ENCODE measurements at places on chromosomes 6 and 20. TPM values are rescaled to one million over a fixed set of nuclear protein-coding genes. Genes with fewer than 3 reads are reported as not detected.
A peak's percentile ranks its signal among the peaks of the same experiment; 100 is the strongest.

- DNase-seq: peak; percentile 53
Measured at GRCh38 chr6:7909323-7910276, 988 bp downstream of the TXNDC5 start.

DNA sequence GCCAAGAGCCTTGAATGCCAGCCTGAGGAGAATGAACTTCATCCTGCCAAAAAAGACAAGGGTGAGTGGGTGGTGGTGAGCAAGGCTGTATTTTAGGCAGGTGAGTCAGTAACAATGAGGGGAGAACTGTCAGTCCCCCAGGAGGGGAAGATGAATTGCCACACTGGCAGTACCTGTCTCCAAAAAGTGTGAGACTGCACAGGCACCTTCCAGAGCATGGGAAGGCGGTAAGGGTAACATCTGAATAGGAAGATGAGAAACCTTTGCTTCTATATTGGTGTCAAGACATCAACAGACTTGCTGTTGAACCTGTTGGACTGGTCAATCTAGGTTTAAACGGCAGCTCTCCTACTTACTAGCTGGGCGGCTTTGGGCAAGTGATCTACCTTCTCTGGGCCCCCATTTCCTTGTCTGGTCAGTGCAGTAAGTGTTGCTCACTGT lies 30.9 kb downstream of the STK35 start:
- DNase-seq: no peak

GRCh38 chr6:28941684-28942448 lies 18.1 kb upstream of the TRIM27 start:
- DNase-seq: no peak

DNA sequence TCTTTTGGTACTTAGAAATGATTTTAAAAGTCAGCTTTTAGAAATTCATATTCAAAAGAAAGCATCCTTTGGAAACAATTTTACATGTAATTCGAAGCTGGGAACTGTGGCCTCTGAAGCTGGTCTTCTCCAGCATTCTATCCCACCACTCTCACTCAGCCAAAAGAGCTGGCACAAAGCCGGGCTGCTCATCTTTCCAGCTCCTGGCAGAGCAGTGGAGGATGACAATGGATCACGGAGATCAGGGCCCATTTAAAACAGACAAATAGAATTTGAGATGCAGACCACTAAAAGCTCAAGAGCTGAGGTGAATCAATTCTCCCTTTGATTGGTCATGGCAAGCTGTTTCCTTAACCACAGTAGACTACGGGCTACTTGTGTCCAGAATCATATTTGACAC lies 60.6 kb downstream of the OTOR start:
- no peak for DNase-seq

- no peak for DNase-seq
Measured at GRCh38 chr20:41927189-41927588, 309.0 kb upstream of the CHD6 start.

- no peak for DNase-seq
Measured at GRCh38 chr20:51313358-51313827, 229.1 kb downstream of the NFATC2 start.

DNA sequence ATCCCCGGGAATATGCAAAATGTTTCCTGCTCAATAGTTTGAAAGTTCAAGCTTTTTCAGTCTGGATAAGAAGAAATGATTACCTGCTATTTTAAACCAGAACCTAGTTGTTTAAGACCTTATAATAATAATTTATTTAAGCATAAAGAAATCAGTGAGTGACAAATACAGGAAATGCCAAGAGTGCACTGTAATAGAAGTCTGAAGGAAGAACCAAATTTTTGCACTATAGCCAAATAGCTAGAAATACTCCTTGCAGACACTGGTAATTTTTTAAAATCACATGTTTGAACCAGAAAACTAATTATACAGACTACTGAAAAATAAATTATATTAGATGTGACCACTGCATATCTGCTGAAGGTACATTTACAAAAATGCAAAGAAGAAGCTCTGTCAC lies 93.2 kb downstream of the MMS22L start:
- no peak for DNase-seq

GRCh38 chr20:10551732-10552724 lies 116.9 kb downstream of the SLX4IP start:
- DNase-seq: no peak

DNA sequence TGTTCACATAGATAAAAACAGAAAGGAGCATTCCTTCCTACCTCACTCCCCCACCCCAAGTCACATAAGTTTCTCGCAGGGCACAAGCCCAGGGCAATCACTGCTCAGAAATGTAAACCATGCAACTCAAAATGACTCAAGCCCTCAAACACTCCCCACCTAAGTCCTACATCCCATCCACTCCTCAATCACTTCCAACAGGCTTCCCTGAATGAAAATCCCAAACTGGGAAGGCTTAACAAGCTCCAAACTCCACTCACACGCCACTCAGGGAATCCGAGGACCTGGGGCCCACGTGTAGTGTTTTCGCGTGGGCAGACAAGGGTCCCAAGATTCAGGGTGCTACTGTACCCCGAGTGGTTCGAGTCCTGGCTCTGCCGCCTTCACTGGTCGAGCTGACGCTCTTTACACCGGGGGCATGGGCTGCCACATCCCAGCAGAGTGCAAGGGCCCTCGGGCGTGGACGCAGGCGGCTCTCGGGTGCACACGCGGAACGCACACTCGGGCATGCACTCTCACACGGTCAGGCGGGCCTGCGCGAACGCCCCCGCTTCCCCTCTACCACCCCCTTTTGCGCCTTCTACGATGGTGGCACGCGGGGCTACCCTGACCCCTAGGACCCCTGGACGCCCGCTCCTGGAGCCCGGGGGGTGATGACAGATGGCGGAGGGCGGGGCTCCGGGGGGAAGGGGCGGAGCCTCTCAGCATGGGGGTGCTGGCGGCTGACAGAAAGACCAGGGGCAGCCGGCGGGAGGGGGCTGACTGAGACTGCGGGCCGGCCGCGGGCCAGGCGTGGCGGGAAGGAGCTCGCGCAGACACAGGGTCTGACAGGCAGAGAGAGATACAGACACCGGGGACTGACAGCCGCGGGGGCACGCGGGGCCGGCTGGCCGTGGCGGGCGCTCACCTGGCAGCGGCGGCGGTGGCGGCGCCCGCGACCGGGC lies 657 bp downstream of the ZHX3 start:
- peak; percentile 84 for DNase-seq

DNA sequence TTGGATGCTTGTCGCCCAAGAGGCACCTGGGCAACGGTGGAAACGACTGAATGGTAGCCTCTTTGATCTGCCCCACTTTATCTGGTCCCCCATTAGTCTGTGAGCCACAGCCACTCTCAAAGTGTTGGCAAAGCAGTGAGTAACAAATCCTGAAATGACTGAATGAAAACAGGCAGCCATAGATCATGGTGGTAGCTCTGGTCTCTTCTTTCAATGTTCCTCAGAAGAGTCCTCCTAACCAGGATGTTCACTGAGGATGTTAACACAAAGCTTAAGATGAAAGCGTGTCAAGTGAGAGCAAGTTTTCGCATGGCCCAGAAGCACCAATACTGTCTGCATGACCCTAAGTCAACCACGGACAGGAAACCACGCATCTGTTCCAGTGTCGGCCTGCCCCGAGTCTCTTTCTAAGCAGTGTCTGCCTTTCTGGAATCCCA lies 107.3 kb downstream of the IRF4 start:
- DNase-seq: no peak

DNA sequence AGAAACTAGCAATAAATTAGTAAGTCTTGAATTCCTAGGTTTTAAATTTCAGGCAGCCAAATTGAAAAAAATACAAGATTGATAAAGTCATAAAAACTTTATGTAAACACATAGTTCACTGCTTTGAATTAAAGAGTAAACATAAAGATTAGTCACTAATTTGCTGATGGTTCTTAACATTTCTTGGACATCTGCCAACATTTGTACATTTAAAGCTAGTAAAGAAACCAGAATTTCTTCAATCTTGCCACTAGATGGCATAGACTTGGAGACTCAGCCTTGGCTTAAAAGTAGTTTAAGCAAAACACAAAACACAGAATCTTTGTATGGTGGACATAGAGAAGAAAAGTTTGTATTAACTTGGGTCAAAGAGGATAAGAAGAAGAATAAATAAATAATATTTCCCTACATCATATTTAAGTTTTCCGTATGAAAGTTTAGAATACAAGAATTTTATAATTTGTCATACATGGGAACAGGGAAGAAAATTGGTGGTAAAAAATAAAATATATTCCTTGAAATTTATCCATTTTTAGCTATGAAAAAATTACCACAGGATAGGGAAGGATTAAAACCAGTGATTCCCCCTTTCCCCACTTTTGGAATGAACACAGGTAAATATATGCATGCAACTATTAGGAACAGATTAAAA lies 41.7 kb upstream of the FAM135A start:
- DNase-seq: no peak

GRCh38 chr6:110408901-110409300 lies 6.5 kb downstream of the DDO start:
- DNase-seq: no peak

DNA sequence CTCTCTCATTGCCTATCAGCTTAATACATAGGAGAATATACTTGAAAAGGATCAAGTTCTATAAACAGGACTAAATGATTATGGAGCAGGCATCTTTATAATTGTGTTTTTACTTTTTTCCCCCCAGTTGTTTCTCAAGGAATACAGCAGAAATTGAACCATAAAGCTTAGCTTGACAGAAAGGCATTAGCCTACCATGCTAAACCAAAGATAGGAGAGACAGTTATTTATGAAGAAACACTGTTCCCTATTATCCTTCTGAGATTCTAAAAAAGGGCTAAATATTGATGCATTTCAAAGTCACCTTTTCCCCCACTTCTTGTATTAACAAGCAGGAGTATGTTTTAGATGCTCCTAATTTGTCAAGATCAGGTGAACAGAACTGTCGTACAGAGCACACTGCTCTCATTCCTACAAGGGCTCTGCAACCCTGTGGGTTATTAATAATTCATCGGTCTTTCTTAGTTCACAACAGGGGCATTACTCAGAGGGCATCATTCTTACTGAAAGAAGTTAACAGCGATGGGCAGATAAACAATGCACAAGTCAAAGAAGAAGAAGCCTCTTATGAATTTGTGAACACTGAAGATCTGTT lies 38.7 kb downstream of the PRKN start:
- DNase-seq: no peak

- no peak for DNase-seq
Measured at GRCh38 chr6:163122365-163122764, 292.2 kb upstream of the QKI start.

DNA sequence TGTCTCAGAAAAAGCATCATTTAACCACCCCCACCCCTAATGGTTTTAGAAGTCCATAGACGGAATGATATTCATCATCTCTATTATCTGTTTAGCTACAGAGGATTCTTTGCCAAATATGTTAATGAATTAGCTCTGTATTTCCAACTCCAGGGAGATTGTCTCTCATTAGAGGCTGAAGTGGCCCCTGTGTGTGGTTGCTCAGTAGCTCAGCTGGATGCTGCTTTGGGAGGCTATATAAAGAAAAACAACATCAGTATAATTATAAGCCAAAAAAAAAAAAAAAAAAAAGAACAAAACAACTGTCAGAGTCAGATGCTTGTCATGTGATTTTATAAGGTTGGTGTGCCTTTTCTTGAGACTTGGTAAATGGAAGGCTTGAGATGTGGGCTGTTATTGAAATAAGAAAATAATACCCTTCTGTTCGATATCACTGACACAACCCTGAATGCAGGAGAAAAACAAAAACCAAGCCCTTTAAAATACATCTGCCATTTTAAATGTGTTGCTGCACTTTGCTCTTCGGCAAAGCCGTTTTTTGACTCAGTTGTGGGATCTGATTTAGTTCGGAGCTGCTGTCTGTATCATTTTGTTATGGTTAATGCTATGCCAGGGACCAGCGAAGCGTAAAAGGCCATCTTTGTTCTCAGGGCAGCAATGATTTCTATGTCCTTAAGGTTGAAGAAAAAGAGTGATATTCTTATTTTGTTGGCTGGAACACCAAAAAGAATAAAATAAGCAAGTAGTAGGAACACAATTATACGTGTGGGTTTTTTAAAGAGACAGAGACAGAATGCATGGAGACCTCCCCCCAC lies 422.6 kb downstream of the QKI start:
- DNase-seq: no peak

DNA sequence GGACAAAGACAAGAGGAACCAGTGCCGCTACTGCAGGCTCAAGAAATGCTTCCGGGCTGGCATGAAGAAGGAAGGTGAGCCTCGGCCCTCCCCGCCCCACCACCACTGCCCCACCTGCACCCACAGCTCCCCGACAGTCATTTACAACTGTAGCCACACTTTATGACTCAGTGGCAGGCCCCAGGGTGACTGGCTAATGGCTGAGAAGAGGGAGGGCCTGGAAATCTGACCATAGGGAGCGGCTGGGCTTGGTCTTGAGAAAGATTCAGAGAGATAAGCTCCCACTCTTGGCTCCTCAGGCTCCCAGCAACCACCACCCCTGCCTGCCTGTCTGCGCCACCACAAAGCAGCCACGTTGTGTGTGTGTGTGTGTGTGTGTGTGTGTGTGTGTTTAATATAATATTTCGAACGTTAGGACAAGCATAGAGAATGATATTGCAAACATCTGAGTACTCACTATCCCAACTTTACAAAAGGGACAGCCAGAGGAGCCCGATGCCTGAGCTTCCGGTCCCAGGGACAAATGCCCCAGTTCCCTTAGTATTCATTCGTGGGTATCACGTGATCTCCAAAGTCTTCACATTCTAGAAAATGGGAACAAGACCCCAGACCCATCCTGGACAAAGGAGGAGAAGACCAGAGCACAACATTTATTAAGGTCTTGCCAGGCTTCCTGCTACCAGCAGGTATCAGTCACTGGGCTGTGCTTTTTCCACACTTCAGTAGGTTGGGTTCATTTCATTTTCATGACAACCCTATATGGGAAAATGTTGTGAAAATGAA lies 52.1 kb downstream of the HNF4A start:
- no peak for DNase-seq

- DNase-seq: no peak
Measured at GRCh38 chr6:40674170-40674569, 87.0 kb upstream of the LRFN2 start.

FAM83C gene
- not detected for total RNA-seq

MAK gene
- total RNA-seq: 0.09 TPM

AURKA gene
- 13.4 TPM for total RNA-seq

DPPA5 gene
- not detected for total RNA-seq

PRSS35 gene
- 0.50 TPM for total RNA-seq

PTCRA gene
- not detected for total RNA-seq

NKX2-2 gene
- not detected for total RNA-seq

CALHM4 gene
- total RNA-seq: 0.27 TPM
